Tongue (tissue), 3 donors: ENCODE measurements at places on chromosomes 1 and 21.

DNA sequence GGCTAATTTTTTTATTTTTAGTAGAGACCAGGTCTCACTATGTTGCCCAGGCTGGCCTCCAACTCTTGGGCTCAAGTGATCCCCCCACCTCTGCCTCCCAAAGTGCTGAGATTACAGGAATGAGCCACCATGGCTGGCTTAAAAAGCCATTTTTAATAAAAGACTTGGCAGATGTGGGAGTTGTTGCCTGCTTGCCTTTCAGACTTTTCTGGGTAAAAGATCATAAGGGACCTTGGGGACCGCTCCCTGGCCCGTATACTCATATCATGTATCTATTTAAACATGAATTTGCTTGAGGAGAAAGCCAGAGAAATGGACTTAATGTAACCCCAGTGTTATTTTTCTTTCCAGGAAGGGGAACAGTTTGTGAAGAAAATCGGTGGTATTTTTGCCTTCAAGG is 23.4 kb upstream of the PODN start:
- no peak for DNase-seq

GRCh38 chr1:156963621-156964020 is 43.2 kb downstream of the LRRC71 start:
- DNase-seq, result no peak

DNA sequence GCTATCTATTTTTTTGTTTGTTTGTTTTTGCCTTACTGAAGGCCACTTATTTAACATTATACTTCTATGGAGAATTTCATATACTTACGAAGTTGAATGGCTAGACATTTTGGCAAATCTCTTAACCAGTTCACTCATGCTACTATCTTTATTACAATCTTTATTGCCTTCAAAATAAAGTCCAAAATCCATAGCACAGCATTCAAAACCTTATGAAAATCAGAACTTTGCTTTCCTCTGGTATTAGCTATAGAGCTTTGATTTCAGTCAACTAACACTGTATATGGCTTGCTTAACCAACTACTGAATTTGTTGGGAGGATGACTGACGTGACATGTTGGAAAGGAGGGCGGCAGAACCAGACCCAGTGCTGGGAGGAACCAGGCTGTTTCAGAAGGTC is 571.1 kb downstream of the LMO4 start:
- DNase-seq, result no peak

- no peak for DNase-seq
Observed at GRCh38 chr1:53589043-53589887, 130.1 kb downstream of the DMRTB1 start.

DNA sequence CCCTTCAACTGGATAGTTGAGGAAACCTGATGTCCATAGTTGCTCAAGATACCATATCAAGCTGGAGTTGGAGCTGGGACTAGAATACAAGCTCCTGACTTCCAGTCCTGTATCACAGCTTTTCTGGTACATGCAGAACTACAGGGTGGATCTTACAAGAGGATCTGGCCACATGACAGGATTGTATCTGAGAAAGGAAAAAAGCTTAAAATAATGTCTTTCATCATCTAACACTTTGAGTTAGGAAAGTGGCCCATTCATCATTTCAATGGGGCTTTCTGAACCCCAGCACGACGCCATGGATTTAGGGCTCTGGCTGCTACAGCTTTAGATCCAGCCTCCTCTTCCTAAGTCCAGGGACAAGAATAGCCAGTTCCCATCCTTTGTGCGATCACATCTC is 46.9 kb downstream of the RASSF5 start:
- no peak for DNase-seq

DNA sequence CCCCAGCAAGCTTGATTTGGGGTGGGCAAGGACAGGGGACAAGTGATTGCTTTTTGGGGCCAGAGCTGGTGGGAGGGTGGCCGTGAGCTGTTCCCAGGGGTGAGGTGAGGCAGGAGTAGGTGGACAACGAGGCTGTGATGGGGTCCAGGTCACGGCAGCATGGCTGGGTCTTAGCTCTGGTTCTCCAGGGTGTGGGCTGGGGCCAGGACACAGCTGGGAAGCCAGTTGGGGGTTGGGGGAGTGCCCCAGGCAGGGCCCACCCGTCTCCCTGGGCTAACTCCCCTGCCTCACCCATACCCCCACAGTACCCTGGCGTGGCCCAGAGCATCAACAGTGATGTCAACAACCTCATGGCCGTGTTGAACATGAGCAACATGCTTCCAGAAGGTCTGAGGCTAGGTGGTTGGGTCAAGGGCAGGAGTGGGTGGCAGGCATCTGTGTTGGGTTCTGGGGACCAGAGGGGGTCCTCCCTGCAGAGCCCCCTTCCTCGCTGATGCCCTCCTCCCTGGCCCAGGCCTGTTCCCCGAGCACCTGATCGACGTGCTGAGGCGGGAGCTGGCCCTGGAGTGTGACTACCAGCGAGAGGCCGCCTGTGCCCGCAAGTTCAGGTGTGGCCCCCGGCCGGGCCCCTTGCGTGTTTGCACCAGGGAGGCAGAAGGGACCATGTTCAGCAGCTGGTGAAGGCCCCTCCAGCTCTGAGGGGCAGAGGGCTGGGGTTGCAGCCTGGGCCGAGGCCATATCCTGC is 43.3 kb downstream of the COQ8A start:
- DNase-seq, result no peak

GRCh38 chr1:61120246-61120840 is 38.0 kb downstream of the NFIA start:
- DNase-seq, result no peak

GRCh38 chr1:209772126-209772525 is 12.2 kb downstream of the C1orf74 start:
- DNase-seq, result no peak

- DNase-seq, result no peak
Observed at GRCh38 chr21:32570456-32570855, 14.9 kb downstream of the TCP10L start.

GRCh38 chr1:65830306-65830705 is 37.6 kb downstream of the PDE4B start:
- no peak for DNase-seq

- DNase-seq, result peak; percentile 9
Observed at GRCh38 chr1:55478742-55479141, 263.6 kb upstream of the USP24 start.

- no peak for DNase-seq
Observed at GRCh38 chr1:6596886-6597776, 5.5 kb downstream of the KLHL21 start.

- DNase-seq, result no peak
Observed at GRCh38 chr1:21671915-21672314, 2.8 kb upstream of the RAP1GAP start.

- peak; percentile 96 for DNase-seq
Observed at GRCh38 chr1:154856049-154856448, 14.0 kb downstream of the KCNN3 start.

GRCh38 chr1:70836456-70836855 is 211.2 kb downstream of the PTGER3 start:
- DNase-seq, result no peak

DNA sequence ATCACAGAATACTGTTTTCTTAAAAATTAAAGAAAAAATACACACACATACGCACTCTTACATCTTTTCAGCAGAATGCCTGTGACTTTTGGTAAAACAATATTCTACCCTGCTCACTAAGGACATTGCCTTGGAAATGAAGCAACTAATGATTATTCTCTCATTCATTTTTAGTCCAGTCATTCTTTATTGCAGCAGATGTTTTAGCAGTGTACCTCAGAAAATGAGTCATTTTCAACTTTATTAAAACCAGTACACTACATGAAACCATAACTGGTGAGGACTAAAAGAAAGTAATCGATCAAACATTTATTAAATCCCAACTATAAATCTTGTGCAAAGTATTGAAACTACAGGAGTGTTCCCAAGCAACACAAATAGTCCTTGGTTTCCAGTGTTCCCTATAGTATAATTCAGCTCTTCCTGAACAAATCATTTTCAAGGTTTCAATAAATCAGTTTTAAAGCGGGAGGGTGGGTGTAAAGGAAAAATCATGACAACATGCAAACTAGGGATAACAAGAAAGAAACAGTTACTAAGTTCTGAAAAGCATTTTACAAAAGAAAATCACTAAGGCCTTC is 114.2 kb downstream of the ADGRL4 start:
- DNase-seq, result no peak

DNA sequence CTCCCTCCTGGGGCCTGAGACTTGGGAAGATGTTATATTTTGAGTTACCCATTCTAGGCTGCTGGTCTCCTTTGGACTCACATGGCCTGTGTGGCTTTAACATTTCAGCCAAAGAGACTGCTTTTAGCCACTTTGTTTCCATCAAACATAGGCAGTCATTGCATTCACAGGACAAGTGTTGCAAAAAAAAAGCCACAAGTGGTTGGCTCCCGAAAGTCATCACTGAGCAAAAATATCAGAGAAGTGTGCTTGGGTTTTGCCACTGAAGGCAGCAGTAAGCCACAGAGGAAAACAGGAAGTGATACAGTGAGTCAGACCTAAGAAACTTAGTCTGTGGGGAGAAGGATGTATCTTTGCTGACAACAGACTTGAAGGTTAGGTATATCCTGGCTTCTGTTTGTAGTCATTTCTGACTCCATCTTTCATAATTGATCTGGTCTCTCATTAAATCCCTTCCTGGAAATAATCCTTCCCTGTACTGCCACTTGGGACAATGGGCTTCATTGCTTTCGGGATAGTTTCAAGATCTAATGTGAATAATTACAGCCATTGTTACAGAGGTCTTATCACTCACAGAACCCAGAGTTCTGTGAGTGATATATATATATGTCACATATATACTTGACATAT is 80.9 kb downstream of the COLGALT2 start:
- DNase-seq, result no peak

DNA sequence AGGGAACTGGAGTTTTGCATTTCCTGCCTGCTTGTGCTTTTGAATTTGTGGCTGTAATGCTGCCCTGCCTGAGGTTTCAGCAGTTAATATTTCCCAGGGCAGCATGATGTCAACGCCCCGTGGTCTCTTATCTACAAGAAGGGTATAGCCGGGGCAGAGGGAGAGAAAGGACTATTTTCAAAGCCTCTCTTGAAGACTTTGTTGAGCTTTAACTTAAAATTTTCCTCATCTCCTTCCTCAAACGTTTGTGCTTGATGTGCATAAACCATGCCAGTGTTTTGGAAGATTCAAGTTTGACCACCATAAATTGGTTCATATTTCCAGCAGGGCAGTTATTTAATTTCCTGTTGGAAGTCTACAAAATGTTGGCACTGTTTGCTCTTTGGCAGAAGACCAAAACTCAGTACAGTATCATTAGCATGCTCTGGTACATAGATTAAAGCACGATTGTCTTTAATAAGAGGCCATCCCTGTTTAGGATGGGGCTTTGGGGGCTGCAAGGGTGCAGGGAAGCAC is 43.4 kb downstream of the ROR1 start:
- DNase-seq, result peak; percentile 43

- DNase-seq, result peak; percentile 80
Observed at GRCh38 chr1:85201340-85202091, 700 bp upstream of the SYDE2 start.

- no peak for DNase-seq
Observed at GRCh38 chr1:175405766-175406165, 213.2 kb upstream of the KIAA0040 start.

DNA sequence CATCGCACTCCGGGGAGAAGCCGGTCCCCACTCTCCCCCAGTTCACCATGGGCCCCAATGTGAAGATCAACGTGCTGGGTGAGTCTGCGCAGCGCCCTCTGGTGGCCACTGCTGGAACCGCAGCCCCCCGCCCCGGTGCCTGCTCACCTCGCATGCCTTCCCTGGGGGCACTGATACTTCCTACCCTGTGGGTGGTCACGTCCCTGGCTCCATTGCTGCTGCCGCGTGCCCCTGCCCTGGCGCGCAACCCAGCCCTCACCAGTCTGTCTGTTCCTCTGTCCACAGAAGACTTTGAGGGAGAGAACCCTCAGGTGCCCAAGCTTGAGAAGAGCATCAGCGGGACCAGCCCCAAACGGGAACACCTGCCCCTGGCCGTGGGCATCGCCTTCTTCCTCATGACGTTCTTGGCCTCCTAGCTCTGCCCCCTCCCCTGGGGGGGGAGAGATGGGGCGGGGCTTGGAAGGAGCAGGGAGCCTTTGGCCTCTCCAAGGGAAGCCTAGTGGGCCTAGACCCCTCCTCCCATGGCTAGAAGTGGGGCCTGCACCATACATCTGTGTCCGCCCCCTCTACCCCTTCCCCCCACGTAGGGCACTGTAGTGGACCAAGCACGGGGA is 7.6 kb downstream of the EFNA3 start:
- DNase-seq, result peak; percentile 71

- no peak for DNase-seq
Observed at GRCh38 chr21:15159382-15160020, 94.7 kb upstream of the NRIP1 start.

DNA sequence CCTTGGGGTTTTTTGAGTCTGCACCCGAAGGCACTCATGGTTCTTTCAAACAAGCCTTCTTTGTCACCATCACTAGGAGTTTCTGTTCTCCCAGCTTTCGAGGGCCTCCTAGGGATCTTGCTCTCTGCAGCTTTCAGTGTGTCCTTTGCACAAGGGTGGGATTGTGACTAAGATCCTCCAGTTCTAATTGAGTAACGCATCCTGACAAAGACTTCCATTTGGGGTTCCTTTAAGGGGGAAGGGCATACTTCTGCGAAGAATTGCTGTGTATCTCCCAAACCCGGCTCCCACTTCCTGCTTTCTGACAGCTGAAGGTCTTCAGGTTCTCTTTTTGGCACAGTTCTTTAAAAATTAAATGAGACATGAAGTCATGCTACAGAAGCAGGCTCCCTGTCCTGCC is 139.4 kb downstream of the EDEM3 start:
- peak; percentile 37 for DNase-seq

- no peak for DNase-seq
Observed at GRCh38 chr1:5962265-5963105, 29.7 kb downstream of the NPHP4 start.

DNA sequence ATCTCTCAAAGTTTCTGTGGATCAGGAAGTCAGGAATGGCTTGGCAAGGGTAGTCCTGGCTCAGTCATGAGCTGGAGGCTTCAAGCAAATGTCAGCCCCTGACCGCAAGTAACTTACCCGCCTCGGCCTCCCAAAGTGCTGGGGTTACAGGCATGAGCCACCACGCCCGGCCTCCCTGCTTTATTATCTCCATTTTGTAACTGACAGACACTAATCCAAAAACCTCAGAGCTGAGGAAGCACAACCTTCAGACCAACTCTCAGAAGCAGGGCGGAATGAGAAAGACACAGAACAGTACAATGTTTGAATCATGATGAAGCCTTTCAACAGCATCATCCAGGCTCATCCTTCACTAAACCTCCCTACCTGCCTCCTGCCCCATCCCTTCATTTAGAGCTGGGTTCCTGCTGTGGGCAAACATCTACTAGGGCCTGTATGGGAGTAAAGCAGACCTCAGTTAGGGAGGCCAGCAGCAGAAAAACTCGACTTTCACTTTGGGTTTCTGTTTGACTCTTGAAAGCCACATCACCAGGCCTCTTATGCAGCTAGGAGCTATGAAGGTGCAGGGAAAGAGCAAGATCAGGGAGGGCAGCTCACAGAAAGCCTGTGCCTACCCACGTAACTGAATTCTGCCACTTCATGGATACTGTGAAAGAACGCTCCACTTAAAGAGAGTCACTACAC is 84.4 kb upstream of the RAB4A start:
- DNase-seq, result no peak

- no peak for DNase-seq
Observed at GRCh38 chr1:8011923-8012858, 13.9 kb downstream of the ERRFI1 start.
